ENCODE measurements at places on chromosomes 12 and 14.

- no peak overlapping the region for H3K4me3 ChIP-seq
- no peaks in the 10 kb centered on the region for H3K27me3 ChIP-seq
- H3K27ac ChIP-seq = no peak overlapping the region
- H3K36me3 ChIP-seq = peaks cover 13% of the 10 kb centered on the region
- DNase-seq = no peak
Observed at GRCh38 chr12:124397807-124398577, 103.1 kb downstream of the RFLNA start.

DNA sequence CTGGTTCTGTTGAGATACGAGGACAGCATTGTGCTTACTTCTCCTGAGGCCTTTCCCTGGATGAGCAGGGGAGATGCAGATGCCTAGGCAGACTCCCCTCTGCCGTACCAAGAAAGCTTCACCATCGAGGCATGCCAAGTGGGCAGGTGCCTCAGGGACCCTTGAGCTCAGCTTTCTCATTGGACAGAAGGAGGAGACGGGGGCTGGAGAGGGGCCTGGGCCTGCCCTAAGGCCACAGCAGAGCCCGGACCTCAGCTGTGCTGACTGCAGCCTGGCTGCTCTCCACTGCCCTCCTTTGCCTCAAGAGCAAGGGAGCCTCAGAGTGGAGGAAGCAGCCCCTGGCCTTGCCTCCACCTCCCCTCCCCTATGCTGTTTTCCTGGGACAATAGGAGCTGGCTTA lies 23.4 kb downstream of the SERPINA1 start:
- no peak overlapping the region for H3K27ac ChIP-seq
- no peak for DNase-seq
- H3K4me3 ChIP-seq = no peak overlapping the region
- no peaks in the 10 kb centered on the region for H3K27me3 ChIP-seq
- no peaks in the 10 kb centered on the region for H3K36me3 ChIP-seq

GRCh38 chr14:55160989-55161388 lies 30.4 kb downstream of the DLGAP5 start:
- no peak overlapping the region for H3K4me3 ChIP-seq
- no peak for DNase-seq
- H3K27me3 ChIP-seq = no peaks in the 10 kb centered on the region
- H3K4me1 ChIP-seq = no peaks in the 10 kb centered on the region

DNA sequence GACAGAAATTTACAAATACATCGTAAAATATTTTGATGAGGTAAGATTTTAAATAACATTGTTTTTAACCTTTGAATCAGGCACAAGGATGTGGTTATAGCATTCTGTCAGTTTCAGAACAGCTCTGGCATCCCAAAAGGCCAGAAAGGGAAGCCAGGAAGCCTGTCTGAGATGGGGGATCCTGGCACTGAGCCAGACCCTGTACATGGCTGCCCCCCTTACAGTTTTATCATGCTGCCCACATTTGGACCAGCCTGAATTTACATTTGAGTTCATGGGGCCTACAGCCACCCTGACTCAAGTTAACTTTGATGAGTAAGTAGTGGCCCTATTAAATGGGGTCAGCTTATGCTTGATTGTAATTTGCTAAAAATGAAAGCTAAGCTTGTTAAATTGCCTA lies 155.6 kb downstream of the PLXNC1 start:
- no peaks in the 10 kb centered on the region for H3K27me3 ChIP-seq
- no peak for DNase-seq
- H3K4me1 ChIP-seq = peaks cover 5% of the 10 kb centered on the region
- no peaks in the 10 kb centered on the region for H3K36me3 ChIP-seq
- no peak overlapping the region for H3K4me3 ChIP-seq
- no peak overlapping the region for H3K27ac ChIP-seq

DNA sequence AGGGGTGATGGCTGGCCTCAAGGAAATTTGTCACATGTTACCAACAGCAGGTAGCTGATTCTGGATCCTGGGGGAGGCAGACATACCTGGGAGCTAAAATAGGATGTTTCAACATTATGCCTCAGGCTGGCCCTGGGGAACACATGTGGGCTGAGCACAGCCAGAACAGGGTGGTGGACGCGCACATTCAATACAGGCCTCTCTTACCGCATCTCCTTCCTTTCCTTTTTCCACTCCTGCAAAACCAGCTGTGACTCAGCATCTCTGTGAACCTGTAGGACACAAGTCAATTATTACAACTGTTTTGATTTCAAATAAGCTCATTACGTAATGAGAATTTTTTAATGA lies 61.0 kb downstream of the NT5DC3 start:
- peaks cover 17% of the 10 kb centered on the region for H3K36me3 ChIP-seq
- DNase-seq = no peak

GRCh38 chr12:66423266-66423665 lies 121.0 kb downstream of the HELB start:
- H3K27ac ChIP-seq = no peak overlapping the region
- no peak overlapping the region for H3K4me3 ChIP-seq
- H3K36me3 ChIP-seq = no peaks in the 10 kb centered on the region
- H3K27me3 ChIP-seq = no peaks in the 10 kb centered on the region
- no peak for DNase-seq

DNA sequence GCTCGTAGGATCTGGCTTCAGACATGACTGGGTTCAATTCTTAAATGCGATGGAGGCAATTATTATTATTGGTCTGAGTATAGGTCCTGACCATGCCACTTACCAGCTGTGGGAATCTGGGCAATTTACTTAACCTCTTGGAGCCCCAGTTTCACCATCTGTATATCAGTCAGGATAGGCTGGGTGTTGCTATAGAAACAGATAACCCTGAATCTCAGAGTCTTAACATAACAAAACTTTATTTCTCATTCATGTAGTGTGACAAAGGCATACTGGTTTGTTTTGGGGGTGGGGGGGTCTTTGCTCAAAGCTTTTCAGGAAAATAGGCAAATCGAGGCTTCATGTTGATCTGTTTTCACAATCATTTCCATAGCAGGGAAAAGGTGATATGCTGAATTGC lies 199.6 kb upstream of the SRRM4 start:
- DNase-seq = no peak
- no peak overlapping the region for H3K4me3 ChIP-seq
- no peak overlapping the region for H3K27ac ChIP-seq
- no peaks in the 10 kb centered on the region for H3K4me1 ChIP-seq

GRCh38 chr14:99534333-99534732 lies 53.1 kb downstream of the CCNK start:
- H3K27ac ChIP-seq = no peak overlapping the region
- no peaks in the 10 kb centered on the region for H3K36me3 ChIP-seq
- no peak overlapping the region for H3K4me3 ChIP-seq
- no peak for DNase-seq
- peaks cover 21% of the 10 kb centered on the region for H3K4me1 ChIP-seq

DNA sequence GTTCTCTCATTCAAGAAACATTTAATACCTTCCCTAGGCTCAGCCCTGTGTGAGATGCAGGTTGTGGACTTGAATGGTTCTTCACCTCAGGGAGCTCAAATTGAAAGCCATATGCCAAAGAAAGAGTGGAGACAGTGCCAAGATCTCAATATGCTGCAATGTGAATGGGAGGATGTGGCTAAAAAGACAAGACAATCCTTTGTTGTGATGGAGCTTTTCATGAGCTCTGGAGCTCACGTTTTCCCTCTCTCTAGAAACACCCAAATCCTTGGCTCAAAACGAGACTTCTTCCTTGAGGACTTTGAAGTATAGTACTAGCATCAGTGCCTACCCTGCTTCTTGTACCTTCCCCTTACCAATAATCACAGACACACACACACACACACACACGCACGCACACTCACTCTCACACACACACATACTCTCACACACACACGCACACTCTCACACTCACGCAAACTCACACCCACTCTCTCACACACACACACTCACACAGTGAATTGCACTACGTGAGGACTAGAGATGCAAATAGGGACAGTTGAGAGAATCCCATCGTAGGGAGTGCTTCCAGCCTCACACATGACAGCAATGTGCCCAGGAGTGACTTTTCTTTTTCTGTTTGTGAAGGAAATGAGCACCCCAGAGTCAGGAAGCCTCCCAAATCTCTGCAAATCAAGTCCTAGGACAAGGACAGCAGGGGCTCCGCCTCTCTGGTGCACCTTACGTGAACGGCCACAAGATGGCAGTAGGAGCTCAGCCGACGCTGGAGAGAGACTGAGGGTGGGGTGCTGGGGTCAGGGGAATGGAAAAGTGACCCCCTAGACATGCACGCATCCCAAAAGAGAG lies 231.4 kb downstream of the PCNX1 start:
- peak; percentile 50 for DNase-seq
- H3K4me3 ChIP-seq = no peak overlapping the region
- H3K36me3 ChIP-seq = no peaks in the 10 kb centered on the region
- H3K27me3 ChIP-seq = no peaks in the 10 kb centered on the region
- H3K4me1 ChIP-seq = peaks cover 3% of the 10 kb centered on the region

DNA sequence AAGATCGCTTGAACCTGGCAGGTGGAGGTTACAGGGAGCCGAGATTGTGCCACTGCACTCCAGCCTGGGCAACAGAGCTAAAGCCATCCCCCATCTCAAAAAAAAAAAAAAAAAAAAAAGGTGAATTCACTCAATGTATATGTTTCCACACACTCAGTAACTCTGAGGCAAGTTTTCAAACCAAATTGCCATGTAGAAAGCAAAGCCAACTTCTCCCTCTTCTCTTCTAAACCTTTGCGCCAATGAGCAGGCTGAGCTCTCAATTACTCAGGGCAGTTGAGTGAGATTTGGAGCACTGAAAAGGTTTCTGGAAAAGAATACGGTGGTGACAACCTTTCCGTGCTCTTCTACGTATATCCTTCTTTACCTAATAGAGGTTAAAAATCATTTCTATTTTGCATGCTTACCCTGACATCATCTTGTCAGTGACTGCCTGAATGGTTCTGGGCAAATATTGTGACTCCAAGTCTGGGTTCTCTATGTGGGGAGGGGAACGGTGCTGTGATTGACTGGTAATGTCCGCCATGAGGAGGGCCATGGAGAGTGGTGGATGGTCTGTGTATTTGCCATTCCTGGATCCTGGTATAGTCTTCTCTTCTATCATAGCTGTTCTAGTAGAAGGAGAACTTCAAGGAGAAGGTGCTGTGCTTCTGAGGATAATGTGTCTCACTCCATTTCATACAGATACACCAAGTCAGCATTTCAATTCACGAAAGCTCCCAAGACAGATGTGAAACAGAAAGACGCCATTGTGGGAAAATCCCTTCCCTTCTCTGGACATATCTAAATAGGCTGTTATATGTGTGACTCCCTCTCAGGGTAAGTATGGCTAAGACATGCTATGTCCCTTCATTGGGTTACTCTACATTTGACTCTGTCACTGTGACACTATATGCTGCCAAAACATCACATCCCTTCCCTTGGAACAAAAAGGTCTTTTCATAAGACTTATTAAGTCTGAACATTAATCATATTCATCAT lies 46.2 kb upstream of the MED13L start:
- no peak for DNase-seq

DNA sequence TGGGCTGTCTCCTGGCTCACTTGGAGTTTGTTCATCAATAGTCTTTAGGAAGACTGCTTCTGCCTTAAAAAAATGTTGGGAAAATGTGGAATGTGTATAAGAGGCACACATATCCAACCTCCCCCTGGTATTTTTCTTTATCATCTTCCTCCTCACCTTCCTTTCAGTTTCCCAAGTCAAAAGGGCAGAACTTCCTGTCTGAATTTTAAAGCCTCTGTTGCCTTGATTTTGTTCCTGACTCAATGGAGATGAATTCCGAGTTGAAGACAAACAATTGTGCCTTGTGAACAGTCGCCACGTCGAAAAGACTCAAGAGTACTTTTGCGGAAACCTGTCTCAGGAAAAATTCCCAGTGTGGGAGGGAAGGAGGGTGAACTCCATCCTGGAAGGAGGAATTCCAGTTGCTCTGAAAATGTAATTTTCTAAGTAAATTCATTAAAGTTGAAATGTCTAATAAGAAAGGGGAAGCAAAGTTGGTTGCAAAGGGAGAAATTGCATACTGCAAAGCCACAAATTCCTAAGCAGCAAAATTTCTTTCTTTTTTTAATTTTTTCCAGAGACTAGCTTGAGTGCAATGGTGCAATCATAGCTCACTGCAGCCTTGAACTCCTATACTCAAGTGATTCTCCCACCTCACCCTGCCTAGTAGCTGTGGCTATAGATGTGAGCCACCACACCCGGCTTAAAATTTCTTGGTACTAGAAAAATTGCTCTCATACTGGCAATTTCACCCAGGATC lies 50.2 kb upstream of the ELK3 start:
- no peak for DNase-seq
- no peak overlapping the region for H3K4me3 ChIP-seq
- H3K4me1 ChIP-seq = no peaks in the 10 kb centered on the region
- H3K27me3 ChIP-seq = no peaks in the 10 kb centered on the region
- no peak overlapping the region for H3K27ac ChIP-seq

DNA sequence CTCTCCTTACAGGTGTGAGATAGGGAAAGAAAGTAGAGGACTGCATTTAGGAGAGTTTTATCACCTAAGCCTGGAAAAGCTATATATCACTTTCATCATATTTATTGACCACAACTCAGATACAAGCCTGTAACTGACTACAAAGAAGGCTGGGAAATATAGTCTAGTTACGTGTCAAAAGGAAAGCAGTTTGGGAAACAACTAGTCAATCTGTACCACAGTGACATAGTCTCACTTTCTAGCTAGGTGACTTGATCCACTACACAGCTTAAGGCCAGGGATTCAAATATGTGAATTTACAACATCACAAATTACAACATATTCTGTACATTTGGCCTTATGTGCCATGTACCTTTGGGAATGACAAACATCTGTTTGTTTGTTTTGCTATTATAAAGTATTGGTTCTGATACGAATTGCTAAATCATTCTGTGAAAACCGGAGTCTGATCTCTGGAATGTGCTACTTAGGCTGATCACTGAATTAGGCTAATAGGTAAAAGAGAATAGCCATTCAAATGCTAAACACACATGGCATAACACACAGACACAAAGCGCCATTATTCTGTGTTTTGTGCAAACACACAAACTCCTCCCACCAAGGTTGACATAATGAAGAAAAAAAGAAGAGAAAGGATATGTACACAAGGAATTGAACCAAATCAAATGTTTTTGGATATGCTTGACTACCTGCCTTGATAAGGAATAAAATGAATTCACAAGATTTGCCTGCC lies 279.8 kb downstream of the DUSP6 start:
- no peak overlapping the region for H3K27ac ChIP-seq
- no peaks in the 10 kb centered on the region for H3K27me3 ChIP-seq
- no peaks in the 10 kb centered on the region for H3K36me3 ChIP-seq
- H3K4me1 ChIP-seq = no peaks in the 10 kb centered on the region
- no peak for DNase-seq
- H3K4me3 ChIP-seq = no peak overlapping the region

DNA sequence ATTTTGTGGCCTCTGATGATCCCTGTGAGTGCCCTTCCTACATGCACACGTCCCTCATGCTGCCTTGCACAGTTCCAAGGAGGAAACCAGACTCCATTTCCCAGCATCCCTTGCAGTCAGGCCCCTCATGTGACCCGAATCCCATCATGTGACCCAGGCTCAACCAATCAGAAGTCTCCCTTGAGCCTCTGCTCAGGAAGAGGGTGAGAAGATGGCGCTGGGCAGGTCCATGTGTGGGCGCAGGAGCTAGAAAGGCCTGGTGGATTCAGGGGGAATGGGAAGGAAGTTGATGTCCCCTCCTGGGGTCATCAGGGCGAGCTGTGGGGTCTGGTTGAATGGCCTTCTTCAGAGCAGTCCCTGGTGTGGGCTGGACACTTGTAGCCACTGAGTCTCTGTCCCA lies 240.5 kb downstream of the ADGRD1 start:
- no peak overlapping the region for H3K4me3 ChIP-seq
- H3K36me3 ChIP-seq = no peaks in the 10 kb centered on the region
- H3K27me3 ChIP-seq = no peaks in the 10 kb centered on the region
- no peak for DNase-seq
